ENCODE measurements at places on chromosomes 6 and 20.
A peak's percentile ranks its signal among the peaks of the same experiment; 100 is the strongest.

- no peak for DNase-seq
Observed at GRCh38 chr6:57089265-57089664, 723 bp upstream of the ZNF451 start.

GRCh38 chr20:26207237-26207966 is 510.7 kb upstream of the ZNF337 start:
- DNase-seq = no peak

GRCh38 chr6:55922406-55922805 is 47.0 kb upstream of the BMP5 start:
- DNase-seq = no peak

DNA sequence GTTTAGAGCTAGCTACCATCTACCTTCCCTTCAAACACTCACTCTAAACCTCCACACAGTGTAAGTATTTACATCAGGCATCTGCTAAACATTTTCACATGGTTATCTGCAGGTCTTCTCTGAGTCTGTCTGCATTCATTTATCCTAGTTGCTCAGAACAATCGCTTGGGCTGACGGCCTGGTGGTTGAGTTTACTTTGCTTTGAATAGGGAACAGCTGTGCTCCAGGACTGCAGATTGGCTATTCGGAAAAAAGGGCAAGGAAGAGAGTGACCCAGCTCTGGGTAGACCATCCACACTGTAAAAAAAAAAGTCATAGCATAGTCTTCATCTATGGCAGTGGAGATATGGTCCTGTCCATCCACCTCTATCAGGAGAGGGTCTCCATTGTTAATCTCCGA is 115.3 kb upstream of the ESR1 start:
- DNase-seq = no peak

DNA sequence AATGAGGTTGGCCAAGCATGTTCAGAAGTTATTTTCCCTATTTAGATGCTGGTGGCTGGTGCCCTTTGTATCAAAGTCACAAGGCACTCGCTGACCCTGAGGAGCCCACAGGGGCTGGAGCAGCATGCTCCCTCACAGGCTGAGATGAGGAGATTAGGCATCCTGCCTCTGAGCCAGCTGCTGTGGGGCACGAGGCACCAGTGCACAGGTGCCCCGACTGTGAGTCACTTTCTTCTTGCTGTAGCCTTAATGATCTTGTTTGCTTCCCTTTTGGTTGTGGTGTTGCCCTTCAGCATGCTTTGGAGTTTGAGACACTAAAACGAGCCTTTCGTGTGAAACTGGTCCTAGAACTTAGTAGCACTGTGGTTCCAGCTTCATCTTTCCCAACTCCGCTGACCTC is 4.3 kb downstream of the PSMG4 start:
- DNase-seq = no peak

DNA sequence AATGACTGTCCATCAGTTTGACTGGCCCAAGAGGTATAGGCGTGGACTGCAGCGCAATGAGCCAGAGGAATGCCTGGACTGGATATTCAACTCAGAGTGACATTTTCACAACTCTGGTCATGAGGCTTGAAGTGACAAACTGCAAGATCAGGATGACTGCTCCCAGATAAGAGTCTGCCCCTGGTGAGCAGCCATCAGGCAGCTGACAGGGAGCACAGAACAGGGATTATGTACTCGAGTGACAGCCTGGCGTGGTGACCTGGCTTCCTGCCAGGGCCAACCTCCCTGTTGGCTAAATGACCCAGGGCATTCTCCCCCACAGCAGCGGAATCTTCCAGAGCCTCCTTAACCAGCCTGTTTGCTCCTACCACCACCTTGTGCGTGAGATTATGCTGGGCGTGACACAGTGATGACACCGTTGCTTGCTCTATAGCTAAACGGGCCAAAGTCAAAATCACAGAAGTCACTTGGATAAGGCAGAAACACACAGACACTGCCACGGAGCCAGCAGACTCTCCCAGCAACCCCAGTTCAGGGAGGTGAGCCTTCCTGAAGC is 209.1 kb upstream of the JARID2 start:
- no peak for DNase-seq

DNA sequence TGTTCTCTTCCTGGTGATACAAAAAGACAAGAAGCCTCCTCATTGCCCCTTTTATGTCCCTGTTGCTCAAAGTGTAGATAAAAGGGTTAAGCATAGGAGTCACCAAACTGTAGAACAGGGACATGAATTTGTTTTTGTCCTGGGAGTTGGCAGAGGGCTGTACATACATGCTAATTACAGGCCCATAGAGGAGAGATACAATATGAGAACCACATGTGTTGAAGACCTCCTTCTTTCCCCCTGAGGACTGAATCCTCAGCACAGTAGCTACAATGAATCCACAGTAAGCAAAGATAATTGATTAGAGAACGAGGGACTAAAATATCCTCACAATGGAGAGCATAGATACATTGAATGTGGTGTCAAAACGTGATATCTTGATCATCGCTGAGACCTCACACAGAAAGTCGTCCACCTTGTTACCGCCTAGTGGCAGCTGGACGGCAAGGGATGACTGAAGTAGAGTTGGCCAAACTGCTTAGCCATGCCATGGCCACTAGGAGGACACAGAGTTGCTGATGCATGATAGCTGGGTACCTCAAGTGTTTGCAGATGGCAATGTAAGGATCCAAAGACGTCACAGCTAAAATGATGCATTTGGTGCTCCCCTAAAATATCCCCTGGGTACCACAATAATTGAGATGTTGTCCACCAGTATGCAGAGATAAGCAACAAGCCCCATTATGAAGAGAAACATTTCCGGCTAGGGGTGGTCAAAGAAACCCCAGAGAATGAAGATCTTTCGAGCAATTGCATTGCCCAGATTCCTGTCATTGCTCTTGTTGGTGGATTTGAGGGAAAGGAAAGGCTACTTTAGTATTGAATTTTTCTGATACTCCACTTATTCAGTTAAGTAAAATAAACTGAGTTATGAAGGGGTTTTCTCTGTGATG is 15.0 kb downstream of the OR2B3 start:
- DNase-seq = no peak

- DNase-seq = no peak
Observed at GRCh38 chr20:62532921-62533320, 57.1 kb upstream of the GATA5 start.

GRCh38 chr20:62668441-62669027 is 26.2 kb downstream of the SLCO4A1 start:
- peak; percentile 56 for DNase-seq

- DNase-seq = no peak
Observed at GRCh38 chr6:43716099-43716498, 28.5 kb upstream of the MRPS18A start.

- no peak for DNase-seq
Observed at GRCh38 chr6:135600086-135600702, 102.7 kb upstream of the AHI1 start.

GRCh38 chr20:11170565-11170964 is 496.8 kb upstream of the JAG1 start:
- DNase-seq = no peak

GRCh38 chr6:149683256-149683859 is 34.5 kb downstream of the LATS1 start:
- no peak for DNase-seq

DNA sequence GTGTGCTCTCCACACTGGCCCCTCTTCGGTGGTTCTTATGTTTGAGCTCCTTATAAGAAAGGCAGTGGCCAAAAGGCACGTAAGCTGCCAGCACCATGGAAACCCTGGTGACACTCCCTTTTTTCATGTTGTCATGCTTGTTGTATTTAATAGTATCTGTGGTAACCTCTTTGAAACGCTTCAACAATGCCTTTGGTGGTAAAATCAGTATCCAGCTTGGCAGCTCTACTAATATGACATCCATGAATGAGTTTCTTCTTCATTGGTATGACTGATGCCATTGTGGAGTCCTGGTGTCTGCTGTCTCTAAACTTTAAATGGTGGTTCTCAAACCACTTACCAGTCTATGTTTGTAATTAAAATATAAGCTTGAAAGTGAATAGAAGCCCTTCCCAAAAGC is 10.7 kb upstream of the MYLK2 start:
- no peak for DNase-seq

GRCh38 chr20:53208110-53208832 is 236.1 kb downstream of the TSHZ2 start:
- peak; percentile 18 for DNase-seq

DNA sequence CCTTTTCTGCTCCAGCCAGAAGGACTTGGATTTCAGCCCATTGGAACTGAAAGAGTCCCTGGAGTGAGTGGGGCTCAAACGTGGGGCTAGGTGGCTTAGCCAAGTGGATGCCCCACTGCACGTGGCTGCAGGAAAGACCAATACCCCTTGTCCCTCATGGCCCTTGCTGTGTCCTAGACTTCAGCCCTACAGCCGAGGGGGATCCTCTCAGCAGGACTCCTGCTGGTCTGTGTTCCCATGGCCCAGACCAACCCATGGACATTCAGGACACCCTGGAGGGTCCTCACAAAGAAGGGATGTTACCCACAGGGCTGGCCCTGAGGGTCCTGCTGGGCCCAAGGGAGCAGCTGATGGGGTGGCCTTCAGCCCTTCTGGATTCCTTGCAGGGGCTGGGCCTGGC is 30.0 kb upstream of the PHACTR3 start:
- DNase-seq = no peak

- no peak for DNase-seq
Observed at GRCh38 chr6:43490523-43490939, 13.2 kb downstream of the TJAP1 start.

GRCh38 chr20:25258476-25258805 is 10.6 kb downstream of the PYGB start:
- DNase-seq = no peak

GRCh38 chr6:165321555-165322145 is 12.2 kb upstream of the C6orf118 start:
- no peak for DNase-seq

DNA sequence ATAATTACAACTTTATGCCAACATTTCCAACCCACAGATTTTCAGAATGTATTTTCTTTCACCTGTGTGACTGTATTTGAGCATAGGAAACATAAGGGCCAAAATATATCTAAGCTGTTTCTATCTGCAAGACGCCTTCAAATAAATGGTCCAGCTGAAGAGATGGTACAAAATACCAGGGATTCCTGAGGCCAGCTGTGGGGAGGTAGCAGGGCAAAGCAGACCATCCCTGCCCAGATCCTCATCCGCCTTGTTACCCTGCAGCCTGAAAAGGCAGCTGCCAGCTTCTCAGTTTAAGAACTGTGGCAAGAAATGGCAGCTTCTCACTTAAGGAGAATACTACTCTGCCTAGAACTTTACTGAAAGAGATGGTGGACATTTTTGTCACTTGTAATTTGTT is 143.3 kb downstream of the KHDC1L start:
- no peak for DNase-seq

GRCh38 chr6:14284969-14285590 is 167.5 kb downstream of the CD83 start:
- DNase-seq = no peak

DNA sequence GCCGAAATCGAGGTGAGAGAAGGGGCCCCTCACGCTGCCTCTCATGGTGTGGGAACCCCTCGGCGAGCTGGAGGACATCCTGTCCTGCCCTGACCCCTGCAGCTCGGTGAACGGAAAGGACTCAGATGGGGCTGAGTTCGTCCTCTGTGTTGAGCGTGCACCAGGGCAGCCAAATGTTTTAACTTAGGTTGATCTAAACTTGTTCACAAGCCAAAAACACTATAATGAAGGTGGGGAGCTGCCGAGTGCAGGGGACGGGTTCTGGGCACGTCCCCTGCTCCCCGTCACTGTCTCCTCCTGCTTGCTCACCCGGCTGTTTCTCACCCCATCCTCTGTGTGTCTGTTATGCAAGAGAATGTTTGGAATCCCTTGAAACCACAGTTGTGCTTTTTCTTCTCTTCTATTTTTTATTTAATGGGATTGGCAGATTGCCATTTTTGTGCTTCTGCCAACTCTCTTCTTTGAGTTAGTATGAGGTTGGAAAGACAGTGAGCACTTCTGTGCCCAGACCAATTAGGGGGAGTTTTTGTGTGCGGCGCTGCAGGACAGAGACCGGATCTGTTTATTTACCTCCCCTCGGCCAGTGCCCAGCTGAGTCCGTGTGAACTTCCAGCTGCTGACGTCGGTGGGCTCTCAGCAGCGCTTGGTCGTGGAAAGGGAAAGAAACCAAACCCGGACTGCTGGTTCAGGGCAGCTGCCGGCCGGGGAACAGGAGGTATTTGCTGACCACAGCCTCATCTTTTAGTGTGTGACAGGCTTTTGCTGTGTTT is 158.1 kb downstream of the DTNBP1 start:
- no peak for DNase-seq

- DNase-seq = no peak
Observed at GRCh38 chr6:134994431-134994830, 44.5 kb upstream of the ALDH8A1 start.

- no peak for DNase-seq
Observed at GRCh38 chr6:131636880-131637792, at the start of gene ENPP3. Gene ENPP3 (plus strand): TSS chr6:131637302. CDS start chr6:131637385, 83 bp downstream.

- DNase-seq = no peak
Observed at GRCh38 chr6:112710710-112711109, 363.6 kb downstream of the RFPL4B start.

- no peak for DNase-seq
Observed at GRCh38 chr6:129644567-129645015, 65.4 kb downstream of the ARHGAP18 start.

DNA sequence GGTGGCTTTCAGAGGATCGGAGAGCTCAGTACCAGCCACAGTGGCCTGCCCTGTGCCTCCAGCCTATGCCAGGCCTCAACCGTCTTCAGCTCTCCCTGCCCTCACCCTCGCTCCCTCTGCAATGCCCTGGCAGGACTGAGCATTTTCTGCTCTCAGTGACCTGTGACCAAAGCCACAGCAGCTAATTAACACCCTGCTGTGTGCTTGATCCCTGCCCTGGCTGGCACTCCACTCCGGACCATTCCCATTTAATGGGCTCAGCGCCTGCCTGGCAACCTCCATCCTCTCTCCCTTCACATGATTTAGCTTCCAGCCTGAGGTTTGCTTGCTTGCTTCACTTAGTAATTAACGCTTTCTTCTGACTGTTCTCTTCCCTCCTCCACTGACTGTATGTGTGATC is 287.5 kb downstream of the LRFN2 start:
- DNase-seq = no peak

- DNase-seq = no peak
Observed at GRCh38 chr6:7433121-7433617, 43.6 kb downstream of the RIOK1 start.

DNA sequence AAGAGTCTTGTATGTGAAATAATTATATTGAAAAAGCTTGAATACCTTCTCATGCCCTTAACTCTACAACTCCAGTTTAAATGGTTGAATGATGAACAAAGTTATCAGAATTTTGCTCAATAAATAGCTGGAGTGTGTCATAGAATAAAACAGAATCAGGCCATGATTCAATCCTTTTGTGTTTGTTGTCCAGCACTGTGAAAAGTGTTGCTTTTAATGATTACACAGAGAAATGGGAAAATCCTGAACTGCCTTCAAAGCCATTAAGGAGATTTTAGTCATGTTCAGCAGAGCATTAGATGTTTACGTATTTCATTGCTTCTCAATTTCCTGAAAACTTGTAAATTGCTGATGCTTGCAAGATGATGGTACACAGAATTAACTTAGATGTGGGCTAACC is 262.9 kb upstream of the BTBD3 start:
- no peak for DNase-seq

- DNase-seq = no peak
Observed at GRCh38 chr20:64011366-64011779, 24.6 kb upstream of the C20orf204 start.

GRCh38 chr6:124970243-124970642 is 8.0 kb downstream of the RNF217 start:
- no peak for DNase-seq

Data from CD4-positive, alpha-beta T cell treated with Interleukin-2 at 100 ng/mL for 4 hours (primary cell).